ENCODE measurements at places on chromosomes 3 and 15. TPM values are rescaled to one million over a fixed set of nuclear protein-coding genes. Genes with fewer than 3 reads are reported as not detected.

Gene CD86
- 0.24 TPM for total RNA-seq

Gene ROPN1
- not detected for total RNA-seq

Gene ACKR2
- total RNA-seq = 1.5 TPM

- peak overlapping the region; percentile 50 for H3K27ac ChIP-seq
- peaks cover 8% of the 10 kb centered on the region for H3K4me1 ChIP-seq
- peak overlapping the region; percentile 85 for H3K4me3 ChIP-seq
- peak; percentile 75 for DNase-seq
Measured at GRCh38 chr3:184176377-184177330, 2.0 kb downstream of the AP2M1 start.
